Tibial nerve (tissue), 4 donors: ENCODE measurements at places on chromosomes 2 and 18. TPM values are rescaled to one million over a fixed set of nuclear protein-coding genes. Genes with fewer than 3 reads are reported as not detected.

FNDC4 gene
- total RNA-seq = 10.6 TPM

TRIM43 gene
- total RNA-seq = not detected

CLIP4 gene
- 98.6 TPM for total RNA-seq

HOXD8 gene
- 18.2 TPM for total RNA-seq
